ACHN (cell line): ENCODE measurements at places on chromosomes 3 and 15.

- DNase-seq: no peak
These were observed 154.4 kb downstream of the RPLP1 start for GRCh38 chr15:69606921-69607500.

- no peak for DNase-seq
These were observed 690.1 kb upstream of the BCHE start for GRCh38 chr3:166527325-166527724.

GRCh38 chr3:133757701-133758567 lies 11.7 kb downstream of the TF start:
- no peak for DNase-seq

DNA sequence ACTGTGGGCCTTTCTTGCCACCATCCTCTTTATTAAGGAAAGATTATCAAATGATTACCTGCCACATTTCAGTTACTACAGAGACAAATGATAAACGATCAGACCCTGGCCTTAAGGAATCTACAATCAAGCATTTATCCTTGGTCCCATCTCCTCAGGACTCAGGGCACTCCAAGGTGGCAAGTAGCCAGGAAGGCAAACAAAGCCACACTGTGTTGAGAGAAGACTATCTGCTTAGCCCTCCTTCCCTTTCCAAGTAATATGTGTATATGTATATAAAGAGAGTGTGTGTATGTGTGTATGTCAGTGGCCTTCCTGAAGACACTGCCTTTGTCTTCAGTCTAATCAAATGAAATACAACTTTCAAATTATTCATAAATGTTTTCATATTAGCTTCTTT lies 490.1 kb upstream of the ATP11B start:
- no peak for DNase-seq

DNA sequence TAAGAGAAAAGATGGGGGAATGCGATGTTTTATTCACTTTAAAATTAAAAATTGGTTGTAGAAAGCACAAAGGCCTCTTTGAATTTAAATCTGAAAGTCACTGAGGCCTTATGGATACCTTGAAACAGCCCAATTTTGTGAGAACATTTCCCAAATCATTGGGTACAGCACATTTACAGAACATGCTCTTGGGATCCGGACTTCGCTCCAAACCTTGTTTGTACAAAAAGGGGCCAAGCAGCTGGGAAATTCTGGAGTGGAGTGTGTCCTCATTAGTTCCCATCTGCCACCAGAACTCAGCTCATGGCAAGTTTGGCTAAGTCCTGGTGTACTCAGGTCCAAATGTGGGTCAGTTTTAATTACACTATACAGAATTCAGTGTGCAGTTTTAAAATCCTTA lies 254.2 kb downstream of the ZBTB20 start:
- DNase-seq: no peak

- no peak for DNase-seq
These were observed 629.5 kb downstream of the MAGI1 start for GRCh38 chr3:65409176-65409569.

- DNase-seq: no peak
These were observed 3.3 kb upstream of the ISLR start for GRCh38 chr15:74170071-74170844.

GRCh38 chr3:69309814-69310213 lies 76.1 kb downstream of the FRMD4B start:
- DNase-seq: peak; percentile 54

- no peak for DNase-seq
These were observed 86.6 kb upstream of the SNRK start for GRCh38 chr3:43199645-43200306.

DNA sequence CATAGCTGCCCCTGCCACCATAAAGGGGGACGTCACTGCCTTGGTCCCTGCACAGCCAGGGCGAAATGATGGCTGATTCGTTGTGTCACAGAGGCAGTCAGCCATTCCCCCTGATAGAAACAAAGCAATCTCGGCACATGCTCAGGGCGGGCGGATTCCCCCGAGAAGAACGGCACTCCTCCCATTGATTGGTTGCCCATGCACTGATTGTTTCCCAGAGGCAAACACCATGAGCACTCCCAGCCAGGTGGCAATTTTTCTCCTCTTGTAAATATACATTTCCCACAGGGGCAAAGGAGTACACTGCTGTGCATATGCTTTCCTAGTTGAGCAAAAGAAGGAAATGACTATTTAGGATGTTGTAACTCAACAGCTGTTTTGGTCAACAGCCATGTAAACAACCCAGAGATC lies 56.5 kb downstream of the KY start:
- no peak for DNase-seq

DNA sequence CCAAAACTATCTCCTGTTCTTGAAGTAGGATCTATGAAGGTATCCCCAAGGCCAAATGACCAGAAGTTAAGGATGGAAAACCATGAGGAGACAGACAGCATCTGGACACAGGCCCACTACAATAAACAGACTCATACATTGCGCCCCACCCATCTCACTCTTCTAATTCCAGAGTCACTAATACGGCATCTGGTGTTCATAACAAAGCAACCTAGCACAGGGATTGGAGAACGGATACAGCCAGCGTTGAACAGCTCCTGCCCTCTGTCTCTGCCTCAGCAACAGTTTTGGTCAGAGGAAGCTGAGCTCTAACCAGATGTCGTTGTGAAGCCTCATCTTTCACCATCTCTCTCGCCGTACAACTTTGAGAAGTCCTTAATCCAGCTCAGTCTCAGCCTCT lies 44.5 kb upstream of the CCDC80 start:
- DNase-seq: no peak

DNA sequence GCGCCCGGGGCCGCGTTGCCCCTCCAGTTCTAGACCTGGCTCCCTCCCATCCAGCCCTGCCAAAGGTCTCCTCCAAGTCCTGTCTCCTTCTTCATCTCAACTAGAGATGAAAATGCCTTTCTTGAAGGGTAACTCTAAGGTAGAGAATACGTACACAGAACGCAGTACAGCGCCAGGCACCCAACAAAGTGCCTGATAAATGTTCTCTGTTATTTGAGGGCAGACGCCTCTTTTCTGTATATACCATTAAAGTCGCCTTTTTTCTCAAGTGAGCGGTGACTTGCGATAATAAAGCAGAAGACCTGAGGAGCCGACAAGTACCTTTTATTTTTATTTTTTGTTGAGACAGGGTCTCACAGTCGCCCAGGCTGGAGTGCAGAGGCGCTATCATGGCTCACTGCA lies 809 bp downstream of the CRTAP start:
- DNase-seq: no peak
